ENCODE measurements at places on chromosomes 6 and 20. TPM values are rescaled to one million over a fixed set of nuclear protein-coding genes. Genes with fewer than 3 reads are reported as not detected.

Gene MEP1A
- total RNA-seq = not detected

Gene TGIF2
- total RNA-seq = 27.7 TPM

Gene PPP1R16B
- 0.03 TPM for total RNA-seq

Gene SLC17A9
- 19.8 TPM for total RNA-seq

Gene ALDH8A1
- not detected for total RNA-seq

Gene MYBL2
- total RNA-seq = 53.2 TPM

Gene EDN1
- total RNA-seq = 0.38 TPM

Gene GRM1
- total RNA-seq = not detected

Gene SNAI1
- total RNA-seq = 7.7 TPM

Gene AP5S1
- 19.5 TPM for total RNA-seq

Gene PLEKHG1
- 4.0 TPM for total RNA-seq

Gene ANGPT4
- total RNA-seq = 0.05 TPM

Gene XKR7
- total RNA-seq = not detected

Gene PDE10A
- total RNA-seq = 66.4 TPM

Gene BCL2L1
- 117 TPM for total RNA-seq

Gene ERVFRD-1
- not detected for total RNA-seq

Data from A375 (cell line).